Stimulated activated CD8-positive, alpha-beta memory T cell treated with anti-CD3 and anti-CD28 coated beads, Interleukin-7, amount 100 ng/mL, for 1 hour (primary cell): ENCODE measurements at places on chromosomes 3 and 15.

- no peak for DNase-seq
Observed at GRCh38 chr3:145704020-145704419, 457.0 kb downstream of the PLOD2 start.

GRCh38 chr3:101735833-101736232, 11.4 kb downstream of the CEP97 start:
- DNase-seq, result no peak

GRCh38 chr3:148971401-148972163, 19.8 kb upstream of the GYG1 start:
- DNase-seq, result no peak

- no peak for DNase-seq
Observed at GRCh38 chr15:63263519-63263918, 13.9 kb upstream of the APH1B start.

- DNase-seq, result no peak
Observed at GRCh38 chr3:43076857-43077256, 29.0 kb downstream of the POMGNT2 start.

DNA sequence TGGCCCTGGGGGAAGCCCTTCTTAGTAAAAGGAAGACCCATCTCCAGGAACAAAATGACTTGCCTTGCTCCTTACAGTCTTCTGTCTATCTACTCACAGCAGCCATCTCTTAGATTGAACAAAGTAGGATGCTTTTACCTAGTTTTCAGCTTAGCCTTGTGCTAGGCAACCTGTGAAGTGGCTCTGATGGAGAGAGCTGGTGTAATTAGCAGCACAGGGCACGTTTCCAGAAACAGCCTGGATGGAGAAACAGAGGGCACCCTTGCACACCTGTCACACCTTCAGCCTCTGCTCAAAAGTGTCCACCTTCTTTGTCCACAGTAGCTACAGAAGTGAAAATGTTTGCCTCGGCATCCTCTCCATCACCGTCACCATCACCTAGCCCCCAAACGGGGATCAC, 292.9 kb downstream of the RORA start:
- DNase-seq, result no peak

DNA sequence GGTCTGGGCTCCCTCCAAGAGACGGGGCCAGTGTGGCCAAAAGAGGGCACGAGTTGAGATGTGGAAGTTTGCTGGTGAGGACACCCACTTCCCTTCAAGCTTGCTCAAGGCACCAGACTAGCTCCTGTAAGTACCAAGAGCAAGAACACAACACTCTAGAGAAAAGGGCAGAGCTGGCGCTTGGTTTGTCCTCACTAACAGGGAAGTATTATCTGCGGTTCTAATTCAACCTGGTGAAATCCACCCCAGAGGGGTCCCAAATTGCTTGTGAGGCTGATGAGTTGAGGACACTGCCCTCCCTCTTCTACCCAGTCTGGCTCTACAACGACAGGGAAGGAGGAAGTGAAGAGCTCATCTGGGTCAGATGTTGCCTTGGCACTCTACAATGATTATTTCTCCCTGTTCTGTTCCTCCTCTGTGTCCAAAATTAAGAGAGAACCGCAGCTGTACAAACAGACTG, 16.9 kb upstream of the FSIP1 start:
- no peak for DNase-seq

DNA sequence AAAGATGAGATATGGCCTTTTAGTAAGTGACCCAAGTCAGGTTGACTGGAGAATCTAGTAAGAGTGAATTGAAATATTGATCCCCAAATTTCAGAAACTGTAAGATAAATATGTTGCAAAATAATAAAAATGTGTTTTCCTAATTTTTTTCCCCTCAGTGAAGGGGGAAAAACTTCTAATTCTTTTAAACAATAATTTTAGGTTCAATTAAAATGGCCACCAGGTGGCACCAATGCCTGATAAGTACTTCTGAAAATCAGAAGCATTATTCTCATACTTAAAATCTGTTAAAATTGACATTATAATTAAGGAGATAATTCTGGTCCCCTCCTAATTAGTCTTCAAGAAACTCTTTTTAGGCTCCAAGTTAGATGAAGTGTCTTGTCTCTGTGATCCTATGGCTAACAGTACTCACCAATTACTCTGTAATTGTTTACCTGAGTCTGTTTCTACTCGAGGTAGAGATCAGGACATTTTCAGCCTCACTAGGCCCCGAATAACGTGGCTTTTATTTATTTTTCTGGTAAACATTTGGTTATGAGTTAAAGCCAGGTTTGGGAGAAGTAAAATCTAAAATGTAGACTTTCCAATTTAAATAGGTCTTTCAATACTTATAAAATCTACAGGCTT, 52.6 kb downstream of the NMD3 start:
- no peak for DNase-seq
